MV-4-11 (cell line): ENCODE measurements at places on chromosomes 2 and 18.
A peak's percentile ranks its signal among the peaks of the same experiment; 100 is the strongest.

DNA sequence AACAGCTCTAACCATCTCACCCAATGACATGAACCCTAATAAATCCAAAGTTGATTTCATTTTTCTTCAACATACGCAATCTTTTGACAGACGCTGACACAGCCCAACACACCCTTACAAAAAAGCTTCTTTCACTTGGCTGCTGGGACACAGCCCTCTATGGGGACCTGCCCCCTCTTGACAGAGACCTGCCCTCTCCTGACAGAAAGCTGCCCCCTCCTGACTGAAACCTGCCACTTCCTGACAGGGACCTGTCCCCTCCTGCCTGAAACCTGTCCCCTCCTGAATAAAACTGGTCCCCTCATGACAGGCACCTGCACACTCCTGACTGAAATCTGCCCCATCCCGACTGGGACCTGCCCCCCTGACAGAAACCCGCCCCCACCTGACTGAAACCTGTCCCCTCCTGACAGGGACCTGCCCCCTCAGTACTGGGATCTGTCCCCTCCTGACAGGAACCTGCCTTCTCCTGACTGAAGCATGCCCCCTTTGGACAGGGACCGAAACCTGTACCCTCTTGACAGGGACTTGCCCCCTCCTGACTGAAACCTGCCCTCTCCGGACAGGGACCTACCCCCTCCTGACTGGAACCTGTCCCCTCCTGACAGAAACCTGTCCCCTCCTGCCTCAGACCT lies 87.9 kb downstream of the PXDN start:
- no peak for DNase-seq

- DNase-seq: no peak
Observed at GRCh38 chr18:50275503-50276036, 5.8 kb downstream of the MBD1 start.

GRCh38 chr2:27303093-27304025 lies 4.9 kb downstream of the UCN start:
- peak; percentile 80 for DNase-seq

DNA sequence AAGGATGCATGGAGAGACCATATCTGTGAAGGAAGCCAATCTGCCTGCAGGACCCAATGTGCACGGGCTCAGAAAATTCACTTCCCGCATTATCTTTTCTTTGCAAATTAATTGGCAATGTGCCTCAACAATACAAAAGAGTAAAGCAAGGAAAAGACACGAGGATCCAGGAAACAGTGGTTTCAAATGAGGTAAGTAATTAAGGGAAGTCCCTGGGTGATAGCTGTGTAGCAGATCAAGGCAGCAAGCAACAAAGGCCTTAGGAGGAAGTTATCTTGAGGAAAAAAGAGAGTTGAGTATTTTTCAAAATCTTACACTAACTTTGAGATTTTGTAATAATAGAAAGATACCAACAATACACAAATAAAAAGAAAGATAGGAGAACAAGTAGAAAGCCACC lies 44.3 kb upstream of the TGIF1 start:
- peak; percentile 60 for DNase-seq

- no peak for DNase-seq
Observed at GRCh38 chr18:35707247-35707646, 125.7 kb downstream of the GALNT1 start.

DNA sequence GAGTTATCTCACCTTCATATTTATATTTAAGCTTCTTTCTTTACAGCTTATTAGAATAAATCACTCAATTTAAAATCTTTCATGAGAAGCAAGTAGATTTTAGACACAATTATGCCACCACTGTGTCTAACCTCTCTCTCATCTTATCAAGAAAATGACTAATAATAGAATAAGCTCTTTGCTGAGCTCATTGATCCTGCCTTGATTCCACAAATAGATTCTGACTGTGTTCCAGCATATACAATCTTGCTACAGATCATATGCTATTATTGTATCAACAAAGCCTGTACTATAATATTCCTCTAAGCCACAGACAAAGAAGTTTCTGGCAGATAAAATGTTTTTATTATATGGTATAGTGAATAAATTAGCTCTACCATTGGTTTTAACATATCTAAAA lies 168.7 kb upstream of the GULP1 start:
- no peak for DNase-seq

DNA sequence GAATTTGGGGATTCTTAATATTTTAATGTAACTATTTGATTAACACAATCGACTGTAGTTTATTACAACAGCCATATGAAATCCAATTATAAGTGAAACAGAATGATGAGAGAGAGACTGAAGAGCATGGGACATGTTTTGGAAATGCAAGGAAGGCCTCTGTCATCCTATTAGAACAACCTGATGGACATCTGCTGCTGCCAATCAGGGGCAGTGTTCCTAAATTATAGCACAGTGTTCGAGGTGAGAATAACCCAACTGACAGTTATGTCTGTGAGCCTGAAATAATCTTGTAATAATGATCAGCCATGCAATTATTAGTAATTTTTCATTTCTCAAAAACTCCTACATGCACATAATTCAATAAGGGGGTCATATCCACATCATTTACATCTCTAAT lies 73.6 kb downstream of the CCDC141 start:
- no peak for DNase-seq

- DNase-seq: no peak
Observed at GRCh38 chr2:241817126-241817820, 8.3 kb downstream of the NEU4 start.

DNA sequence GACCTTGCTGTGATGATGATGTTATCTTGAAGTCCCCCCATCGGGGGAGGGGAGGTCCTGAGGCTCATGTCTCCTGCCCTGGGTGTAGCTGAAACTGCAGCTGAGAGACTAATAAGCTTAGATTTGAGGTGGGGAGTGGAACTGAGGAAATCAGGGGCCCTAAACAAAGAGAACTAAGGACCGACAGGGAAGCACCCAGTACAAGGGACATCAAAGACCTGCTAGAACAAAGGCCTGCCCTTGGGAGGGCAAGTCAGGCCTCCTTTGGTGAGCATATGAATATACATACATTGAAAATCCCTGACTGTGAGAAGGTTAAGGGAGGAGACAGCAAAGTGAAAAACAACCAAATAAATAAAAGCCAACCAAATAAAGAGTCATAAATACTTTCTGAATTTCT lies 1132.5 kb upstream of the CELF4 start:
- DNase-seq: no peak

DNA sequence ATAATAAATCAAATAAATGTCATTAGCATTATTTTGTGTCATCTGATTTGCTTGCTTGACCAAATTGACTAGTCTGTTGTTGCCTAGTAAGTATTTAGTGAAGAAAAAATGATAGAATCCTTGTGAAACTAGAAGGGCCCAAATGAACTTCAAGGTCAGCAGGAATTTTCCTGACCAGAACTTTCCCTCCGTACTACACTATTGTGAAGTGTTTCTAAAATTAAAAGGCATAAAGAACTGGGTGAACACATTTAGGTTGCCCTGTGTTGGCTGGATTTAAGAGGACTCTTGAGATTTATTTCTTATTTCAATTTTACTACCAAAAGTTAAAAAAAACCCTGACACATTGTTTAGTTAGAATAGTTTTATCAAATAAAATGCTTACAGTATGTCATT lies 142.6 kb downstream of the CCDC85A start:
- no peak for DNase-seq

DNA sequence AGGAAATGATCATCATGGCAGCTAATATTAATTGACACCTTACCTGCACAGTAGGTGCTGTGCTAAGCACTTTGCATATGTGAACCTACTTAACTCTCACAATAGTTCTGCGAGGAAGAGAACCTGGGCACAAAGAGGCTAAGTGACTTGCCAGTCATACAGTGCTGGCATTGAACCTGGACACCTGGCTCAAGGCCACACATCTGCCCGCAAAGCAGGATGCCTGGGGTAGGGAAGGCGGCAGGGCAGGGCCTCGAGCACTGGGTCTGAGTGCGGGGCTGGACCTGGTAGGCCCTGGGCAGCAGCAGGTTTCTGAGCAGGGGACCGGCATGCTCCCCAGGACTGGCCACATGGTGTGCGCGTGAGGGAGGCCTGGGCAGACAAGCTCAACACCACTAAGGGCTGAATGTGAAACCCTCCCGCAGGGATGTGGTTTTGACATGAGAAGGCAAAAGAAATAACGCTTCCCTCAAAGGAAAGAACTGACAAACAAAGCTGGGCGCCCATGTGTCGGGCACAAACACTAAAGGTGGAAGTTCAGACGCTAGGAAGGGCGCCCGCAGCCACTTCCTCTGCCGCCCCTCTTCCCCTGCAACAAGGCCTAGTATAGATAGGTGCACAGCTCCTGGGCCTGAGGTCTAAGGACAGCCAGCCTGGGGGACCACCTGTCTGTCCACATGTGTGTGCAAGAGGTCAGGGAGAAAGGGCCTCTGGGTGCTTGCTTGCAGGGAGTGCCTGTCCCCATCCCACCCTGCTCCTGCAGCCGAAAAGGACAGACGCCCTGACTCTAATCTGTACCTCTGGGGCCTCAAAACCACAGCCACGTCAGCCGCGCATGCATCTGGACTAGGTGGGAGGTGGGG lies 92.5 kb downstream of the ZFP36L2 start:
- DNase-seq: peak; percentile 95

DNA sequence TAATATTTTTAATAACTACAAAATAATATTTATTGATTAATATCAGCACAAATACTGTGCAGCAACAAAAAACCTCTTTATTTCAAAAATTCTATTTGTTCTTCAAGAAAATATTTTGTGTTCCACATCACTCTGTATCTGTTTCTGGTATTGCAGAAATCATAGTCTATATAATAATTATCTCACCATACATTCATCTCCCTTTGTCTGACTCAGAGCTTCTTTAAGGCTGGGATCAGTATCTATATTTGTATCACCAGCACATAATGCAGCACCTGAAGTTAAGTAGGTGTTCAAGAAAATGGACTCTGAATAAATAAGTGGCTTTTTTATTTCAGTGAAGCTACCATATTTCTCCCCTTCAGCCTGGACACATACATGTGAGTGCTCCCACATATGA lies 1.6 kb upstream of the MARCHF4 start:
- no peak for DNase-seq

DNA sequence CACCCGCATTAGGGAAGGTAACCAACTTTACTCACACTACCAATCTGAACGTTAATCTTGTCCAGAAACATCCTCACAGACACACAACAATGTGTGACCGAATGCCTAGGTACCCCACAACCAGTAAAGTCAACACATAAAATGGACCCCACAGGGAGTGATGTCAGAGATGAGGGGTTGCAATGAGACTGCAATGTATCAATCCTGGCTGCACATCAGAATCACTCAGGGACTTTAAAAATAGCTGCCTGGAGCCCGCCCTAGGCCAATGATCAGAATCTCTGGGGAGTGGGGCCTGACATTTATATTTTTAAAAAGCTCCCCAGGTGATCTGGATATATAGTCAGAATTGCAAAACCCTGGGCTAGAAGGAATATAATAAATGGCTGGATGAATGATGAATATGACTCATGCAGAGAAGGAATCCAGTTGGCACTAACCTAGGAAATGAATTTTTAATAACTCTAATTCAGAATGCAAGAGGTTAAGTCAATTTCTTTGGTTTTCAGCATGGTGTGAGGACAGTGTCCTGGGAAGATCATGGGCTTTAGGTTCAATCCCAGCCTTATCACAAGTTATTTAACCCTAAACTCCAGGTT lies 92.8 kb downstream of the COLEC12 start:
- no peak for DNase-seq

DNA sequence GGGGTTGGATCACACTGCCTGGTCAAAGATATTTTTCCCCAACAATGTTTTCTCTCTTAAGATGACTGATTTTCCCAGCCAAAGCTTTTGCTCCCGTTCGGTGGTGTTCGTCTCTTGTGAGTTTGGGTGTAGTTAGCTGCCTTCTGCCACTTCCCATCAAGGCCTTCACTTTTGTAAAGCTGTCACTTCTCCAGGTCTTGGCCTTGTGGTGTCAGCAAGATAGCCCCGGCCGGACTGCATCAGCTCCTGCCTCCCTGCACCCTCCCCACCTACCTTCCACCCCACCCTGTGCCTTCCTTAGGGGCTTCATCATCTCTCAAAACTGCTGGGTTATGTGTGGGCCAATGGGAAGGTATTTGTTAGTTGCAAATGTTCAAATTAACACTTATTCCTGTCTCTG lies 228.9 kb downstream of the BCL11A start:
- DNase-seq: no peak

DNA sequence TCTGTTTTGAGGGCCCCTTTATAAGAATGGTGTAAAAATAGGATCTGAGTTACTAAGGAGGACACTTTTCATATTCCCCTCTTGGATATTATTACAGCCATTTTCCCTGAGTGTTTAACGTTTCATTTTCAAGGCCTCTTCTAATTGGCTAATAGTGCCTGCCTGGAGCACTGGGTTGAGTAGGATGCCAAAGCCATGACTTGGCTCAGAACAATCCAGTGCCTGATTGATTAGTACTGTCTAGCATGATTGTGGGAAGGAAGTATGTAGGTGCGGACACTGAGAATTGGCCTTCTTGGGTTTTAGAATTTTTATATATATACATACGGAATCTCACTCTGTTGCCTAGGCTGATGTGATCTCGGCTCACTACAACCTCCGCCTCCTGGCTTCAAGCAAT lies 66.1 kb downstream of the NAB1 start:
- no peak for DNase-seq

- DNase-seq: no peak
Observed at GRCh38 chr2:30359644-30360167, 87.3 kb upstream of the LCLAT1 start.

DNA sequence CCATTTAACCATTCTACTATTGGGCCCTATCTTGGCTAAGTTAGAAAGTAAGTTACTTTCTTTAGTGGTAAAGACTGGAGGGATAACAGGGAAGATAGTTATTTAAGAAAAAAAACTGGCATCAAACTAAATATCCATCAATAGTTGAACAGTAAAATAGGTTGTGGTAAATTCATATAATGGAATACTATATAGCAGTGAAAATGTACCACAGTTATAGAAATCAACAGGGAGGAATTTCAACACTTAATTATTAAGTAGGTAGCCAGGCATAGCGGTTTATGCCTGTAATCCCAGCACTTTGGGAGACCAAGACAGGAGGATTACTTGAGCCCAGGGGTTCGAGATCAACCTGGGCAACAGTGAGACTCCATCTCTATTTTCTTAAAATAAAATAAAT lies 3.1 kb upstream of the SPAST start:
- DNase-seq: no peak

DNA sequence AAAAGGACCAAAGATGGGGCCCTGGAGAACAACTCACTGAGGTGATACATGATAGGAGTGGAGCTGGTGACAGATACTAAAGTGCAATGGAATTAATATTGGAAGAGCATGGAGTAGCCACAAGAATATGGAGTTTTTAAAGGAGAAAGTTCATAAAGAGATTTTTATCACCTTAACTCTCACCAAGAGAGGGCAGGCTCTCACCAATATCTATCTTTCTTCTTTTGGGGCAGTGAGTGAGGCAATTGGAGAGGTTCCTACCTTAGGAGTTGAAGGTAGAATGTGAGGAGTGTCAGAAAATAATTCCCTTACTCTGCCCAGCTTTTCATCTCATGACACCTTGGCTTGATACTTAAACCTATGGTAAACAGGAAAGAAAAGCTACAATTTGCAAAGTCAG lies 233.7 kb upstream of the CWC22 start:
- DNase-seq: no peak

GRCh38 chr18:45254709-45255082 lies 360.6 kb upstream of the SLC14A2 start:
- no peak for DNase-seq
